ENCODE measurements at places on chromosomes 4 and X.

- DNase-seq = no peak
Measured at GRCh38 chr4:86401826-86402225, 42.0 kb upstream of the MAPK10 start.

DNA sequence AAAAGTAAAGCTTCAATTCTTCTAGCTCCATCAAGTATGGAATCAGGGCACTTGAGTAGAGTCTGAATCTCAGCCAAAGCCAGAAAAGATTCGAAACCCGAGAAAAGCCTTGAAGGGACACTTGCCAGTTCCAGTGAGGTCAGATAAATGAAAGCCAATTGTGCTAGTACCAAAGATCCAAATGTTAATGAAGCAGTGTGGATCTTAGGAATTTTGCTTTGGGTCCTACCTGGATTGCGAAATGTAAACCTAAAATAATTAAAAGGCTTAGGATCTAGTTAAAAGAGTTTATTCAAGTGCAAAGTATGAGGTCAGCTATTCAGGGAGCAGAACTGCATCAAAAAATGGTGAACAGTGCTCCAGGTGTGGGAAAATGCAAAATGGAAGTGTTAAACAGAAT is 552.6 kb downstream of the NAP1L3 start:
- no peak for DNase-seq

DNA sequence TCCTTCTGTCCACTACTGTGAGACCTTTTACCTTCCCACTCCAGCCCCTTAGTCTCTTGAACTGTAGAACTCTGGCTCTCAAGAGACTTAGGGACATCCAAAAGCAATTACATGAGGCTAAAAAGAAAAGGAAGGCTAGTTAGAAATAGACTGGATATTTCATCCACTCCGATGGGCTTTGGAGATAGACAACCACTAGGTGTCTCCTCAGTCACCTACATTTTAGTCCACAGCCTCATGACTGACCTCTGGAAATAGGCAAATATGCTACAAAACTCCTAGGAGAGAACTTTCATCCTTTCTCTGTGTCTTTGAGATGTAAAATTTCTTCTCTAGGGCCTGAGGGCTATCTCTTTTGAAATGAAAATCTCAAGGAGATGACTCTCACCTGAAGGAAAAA is 45.1 kb upstream of the LAMP2 start:
- peak; percentile 12 for DNase-seq

- no peak for DNase-seq
Measured at GRCh38 chrX:55638933-55639332, 15.7 kb downstream of the FOXR2 start.

DNA sequence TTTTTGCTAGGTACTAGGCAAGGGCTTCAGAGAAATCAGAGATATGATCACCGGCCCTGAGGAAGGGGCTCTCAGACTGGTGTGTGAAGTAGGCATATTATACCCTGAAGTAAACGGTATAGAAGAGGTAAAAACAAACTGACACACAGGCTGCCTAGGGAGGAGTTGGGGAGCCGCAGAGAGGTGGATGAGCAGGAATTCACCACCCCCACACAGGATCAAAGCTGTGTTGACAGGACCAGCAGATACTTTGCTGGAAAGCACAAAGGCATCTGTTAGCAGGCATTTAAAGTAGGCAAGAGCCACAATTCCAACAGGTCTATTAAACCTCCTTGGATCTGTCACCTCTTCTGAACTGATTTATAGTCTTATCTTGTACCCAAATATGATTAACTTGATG is 71.8 kb upstream of the GPR34 start:
- DNase-seq = no peak

DNA sequence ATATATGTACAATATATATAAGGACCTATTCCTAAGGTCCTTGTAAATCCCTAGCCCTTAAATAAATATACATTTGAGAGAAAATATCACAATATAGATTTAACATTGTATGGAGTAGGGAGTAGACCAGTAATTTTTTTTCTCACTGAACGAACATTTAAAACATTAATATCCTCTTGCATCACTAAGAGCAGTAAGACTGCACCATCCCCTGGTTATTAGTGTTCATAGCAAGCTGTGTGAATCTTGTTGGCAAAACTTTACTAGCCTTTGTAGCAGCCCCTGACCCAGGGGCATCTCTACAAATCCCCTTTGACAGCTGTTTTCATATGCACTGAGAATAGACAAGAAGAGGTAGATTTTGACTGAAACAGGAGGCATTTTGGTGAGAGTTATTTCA is 146.5 kb downstream of the IL1RAPL2 start:
- DNase-seq = no peak

DNA sequence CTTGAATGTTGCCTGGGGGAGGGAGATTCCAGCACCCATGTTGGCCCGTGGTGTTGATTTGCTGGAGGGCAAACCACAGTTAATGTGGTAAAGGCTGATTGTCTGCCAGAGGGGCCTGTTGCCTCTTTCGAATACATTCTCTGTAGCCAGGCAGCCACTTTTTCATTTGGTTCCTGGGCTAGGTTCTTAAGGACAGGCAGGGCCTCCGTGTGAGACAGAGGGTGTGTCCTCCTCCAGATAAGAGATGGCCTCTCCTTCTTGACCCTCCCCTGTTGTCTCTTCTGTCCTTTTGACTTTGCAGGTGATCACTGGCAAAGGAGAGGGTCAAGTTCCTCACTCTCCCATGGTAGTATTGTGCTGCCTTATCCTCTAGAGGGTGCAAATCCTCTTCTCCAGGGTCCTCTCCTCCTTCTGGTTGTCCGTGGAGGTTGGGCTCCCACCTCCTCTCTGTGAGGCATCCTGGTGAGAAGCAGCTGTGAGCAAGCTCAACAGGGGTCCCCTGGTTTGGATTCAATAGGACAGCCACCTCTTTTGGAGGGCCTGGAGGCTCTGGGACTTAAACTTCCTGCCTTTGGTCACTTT is 44.9 kb downstream of the ZNF182 start:
- peak; percentile 5 for DNase-seq

DNA sequence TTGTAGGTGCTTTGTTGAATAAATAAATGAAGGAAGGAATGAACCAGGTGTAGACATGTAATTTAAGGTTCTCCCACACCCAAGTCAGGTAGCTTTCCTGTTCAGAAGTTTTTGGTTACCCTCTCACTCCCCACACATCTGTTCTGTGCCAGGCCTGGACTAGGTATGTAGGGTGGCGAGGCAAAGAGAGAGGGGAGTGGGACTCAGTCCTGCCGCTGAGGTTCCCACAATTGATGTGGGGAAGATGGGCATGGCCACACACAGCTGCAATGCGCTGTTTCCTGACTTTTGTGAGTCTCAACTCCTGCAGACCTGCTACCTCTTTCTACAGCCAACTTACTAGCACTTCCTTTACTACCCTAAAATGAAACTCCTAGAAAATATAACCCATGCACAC is 88.9 kb downstream of the RTL5 start:
- no peak for DNase-seq

GRCh38 chr4:94678896-94679295 is 78.9 kb upstream of the BMPR1B start:
- no peak for DNase-seq

DNA sequence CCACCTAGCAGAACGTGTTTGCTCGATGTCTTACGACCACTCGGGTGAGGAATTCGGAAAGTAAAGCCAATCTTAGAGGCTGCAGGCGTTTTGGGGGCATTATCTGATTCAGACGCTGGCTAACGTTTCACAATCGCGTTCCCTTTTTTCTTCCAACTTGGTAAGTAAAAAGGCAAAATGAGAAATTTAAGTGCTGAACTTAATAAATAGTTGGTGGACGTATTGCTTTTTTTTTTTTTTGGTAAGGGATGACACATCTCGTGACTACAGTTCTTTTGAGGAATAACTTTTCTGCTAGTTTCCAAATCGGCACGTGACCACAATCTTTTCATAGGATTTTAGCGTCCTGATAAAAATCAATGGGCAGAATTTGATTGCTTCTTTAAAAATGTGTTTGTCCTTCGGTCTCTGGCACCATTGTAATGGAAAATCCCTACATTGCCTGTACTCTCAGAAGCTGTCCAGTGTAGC is 848 bp downstream of the RAB9A start:
- peak; percentile 35 for DNase-seq

DNA sequence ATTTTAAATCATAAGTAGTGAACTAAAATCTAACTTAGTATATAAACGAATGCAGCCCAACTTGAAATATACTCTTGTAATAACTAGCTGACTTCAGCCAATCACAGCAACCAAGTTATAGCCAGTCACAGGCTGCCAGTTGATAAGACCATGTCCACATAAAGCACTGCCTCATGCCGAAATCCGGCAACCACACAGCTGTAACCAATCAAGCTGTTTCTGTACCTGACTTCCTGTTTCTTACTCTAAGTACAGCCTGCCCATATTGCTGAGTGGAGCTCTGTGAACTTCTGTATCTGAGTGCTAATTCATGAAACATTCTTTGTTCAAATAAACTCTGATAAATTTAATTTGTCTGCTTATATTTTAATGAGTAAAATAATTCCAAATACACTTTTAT is 805.3 kb upstream of the EPHA5 start:
- DNase-seq = no peak

DNA sequence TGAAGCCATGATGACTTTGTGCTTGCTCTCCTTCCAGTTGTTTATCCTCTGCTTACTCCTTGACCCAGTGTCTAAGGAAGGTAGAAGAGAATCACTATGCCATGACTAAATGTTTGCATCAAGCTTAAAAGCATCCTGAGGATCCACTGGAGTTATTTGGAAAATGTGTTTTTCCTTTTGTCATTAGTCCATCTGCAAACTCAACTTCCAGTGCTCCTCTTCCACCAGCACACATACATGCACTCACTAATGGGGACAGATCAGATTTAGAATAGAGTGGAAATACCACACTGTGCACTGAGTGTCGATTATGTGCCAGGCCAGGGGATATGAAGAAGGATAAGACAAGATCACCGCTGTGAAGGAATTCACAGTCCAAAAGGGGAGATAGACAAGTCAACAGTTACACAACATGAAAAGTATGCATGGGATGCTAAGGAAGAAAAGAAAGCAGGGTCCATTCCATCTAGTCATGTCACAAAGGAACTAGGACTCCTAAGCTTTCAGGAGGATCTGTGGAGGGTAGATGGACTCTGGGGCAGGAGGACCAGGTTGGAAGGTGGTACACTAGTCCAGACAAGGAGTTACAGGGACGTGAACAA is 1.9 kb downstream of the OCIAD2 start:
- no peak for DNase-seq

GRCh38 chr4:38891051-38891983 is 23.7 kb downstream of the FAM114A1 start:
- DNase-seq = no peak

GRCh38 chr4:15753786-15754185 is 24.3 kb upstream of the CD38 start:
- DNase-seq = no peak

DNA sequence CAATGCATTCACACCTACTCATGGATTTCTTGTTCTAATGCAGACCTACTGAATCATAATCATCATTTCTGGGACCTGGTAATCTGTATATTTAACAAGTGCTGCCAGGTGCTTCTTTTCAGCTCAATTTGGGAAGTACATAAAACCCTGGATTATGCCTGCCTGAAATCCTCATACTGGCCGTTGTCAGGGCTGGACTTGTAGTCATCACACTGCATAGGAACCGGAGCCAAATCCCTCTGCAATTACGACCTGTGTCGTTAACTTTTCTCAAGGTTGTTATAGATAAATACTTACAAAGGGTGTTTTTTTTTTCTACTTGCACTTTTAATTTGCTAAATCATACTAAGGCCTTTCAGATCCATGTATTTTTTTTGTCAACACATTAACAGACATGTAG is 294.9 kb upstream of the PRPS2 start:
- DNase-seq = no peak

- no peak for DNase-seq
Measured at GRCh38 chr4:118226311-118227010, 126.3 kb downstream of the PRSS12 start.

DNA sequence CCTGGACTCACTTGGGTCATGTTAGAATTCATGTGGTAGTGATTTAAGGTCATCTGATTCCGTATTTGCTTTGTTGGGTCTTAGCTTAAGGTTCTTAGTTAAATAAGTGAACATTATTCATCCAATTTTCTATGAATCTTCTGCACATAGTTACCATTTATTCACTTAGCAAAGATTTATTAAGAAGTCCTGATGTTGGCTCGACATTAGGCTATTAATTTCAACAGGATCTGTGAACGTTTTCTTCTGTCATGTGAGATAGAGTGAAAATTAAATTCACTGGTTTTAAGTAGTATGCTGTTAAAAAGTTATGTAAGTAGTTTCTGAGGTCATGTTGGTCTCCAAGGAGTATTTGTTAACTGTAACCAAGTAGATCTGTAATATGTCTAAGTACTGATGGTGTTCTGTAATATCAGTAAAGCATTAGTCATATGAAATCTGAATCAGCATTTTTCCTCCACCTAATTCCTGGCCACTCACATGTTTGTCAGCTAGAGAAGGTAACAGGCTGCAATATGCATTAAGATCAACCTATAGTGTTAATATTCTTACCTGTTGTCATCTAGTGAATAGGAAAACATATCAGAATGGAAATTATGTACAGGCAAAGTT is 155.6 kb downstream of the PCDH7 start:
- DNase-seq = no peak

- DNase-seq = no peak
Measured at GRCh38 chr4:109007976-109008375, 245.1 kb upstream of the ETNPPL start.

DNA sequence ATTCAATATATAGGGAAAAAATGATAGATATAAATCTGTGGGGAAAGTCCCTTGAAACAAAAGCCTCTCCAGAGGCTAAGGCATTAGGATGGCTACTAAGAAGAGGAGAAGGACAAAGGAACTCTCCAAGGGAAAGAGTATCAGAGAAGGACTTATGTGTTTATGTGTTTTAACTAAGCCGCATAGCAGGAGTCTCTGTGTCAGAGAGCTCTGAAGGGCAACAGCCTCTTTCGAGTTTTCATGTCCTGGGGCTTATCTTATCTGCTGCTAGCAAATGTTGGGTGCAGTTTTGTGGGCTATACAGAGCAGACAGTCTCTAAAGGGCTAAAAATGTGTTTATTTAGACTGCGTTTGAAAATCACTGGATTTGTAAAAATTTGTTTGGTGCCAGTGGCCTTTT is 1145.6 kb upstream of the DIAPH2 start:
- DNase-seq = no peak

DNA sequence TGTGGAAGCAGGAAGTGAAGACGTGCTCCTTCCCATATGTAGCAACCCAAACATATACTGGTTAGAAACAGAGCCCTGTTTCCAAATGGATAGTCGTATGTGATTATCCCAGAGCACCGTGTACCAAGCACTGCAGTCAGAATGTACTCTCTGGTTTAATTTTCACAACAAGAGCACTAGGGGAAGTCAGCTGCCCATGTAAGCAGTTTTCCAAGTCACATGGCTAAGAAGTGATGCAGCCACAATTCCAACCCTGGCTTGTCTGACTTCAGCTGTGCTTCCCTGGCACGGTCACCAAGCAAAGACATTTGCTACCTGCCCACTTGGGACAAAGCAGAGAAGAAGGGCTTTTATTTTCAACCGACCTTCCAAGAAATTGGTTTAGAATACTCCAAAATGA is 28.2 kb upstream of the CEP135 start:
- DNase-seq = no peak
